ENCODE measurements at places on chromosomes 3 and 15. TPM values are rescaled to one million over a fixed set of nuclear protein-coding genes. Genes with fewer than 3 reads are reported as not detected.

SLC49A4 gene
- 4.8 TPM for total RNA-seq

FOXL2NB gene
- not detected for total RNA-seq

GRCh38 chr15:27360316-27360715, 389.3 kb downstream of the GABRG3 start:
- H3K4me1 ChIP-seq, result no peaks in the 10 kb centered on the region
- H3K36me3 ChIP-seq, result no peaks in the 10 kb centered on the region
- peaks cover 2% of the 10 kb centered on the region for H3K27me3 ChIP-seq
- no peak overlapping the region for H3K27ac ChIP-seq
- no peak for DNase-seq

GRCh38 chr3:194046531-194046930, 89.4 kb upstream of the HES1 start:
- no peak overlapping the region for H3K4me3 ChIP-seq
- DNase-seq, result peak; percentile 45

TMCO5A gene
- total RNA-seq, result not detected

GRCh38 chr3:67540198-67540894, 114.1 kb downstream of the SUCLG2 start:
- H3K27ac ChIP-seq, result no peak overlapping the region
- no peaks in the 10 kb centered on the region for H3K27me3 ChIP-seq
- H3K4me3 ChIP-seq, result no peak overlapping the region
- no peaks in the 10 kb centered on the region for H3K4me1 ChIP-seq

MYH15 gene
- total RNA-seq, result 0.44 TPM

GJD2 gene
- 3.0 TPM for total RNA-seq

GRCh38 chr3:111472556-111472955, 69.4 kb upstream of the CD96 start:
- no peak overlapping the region for H3K27ac ChIP-seq
- H3K27me3 ChIP-seq, result no peaks in the 10 kb centered on the region
- DNase-seq, result no peak
- peaks cover 2% of the 10 kb centered on the region for H3K4me1 ChIP-seq
- H3K4me3 ChIP-seq, result no peak overlapping the region

- peaks cover 11% of the 10 kb centered on the region for H3K27me3 ChIP-seq
- H3K36me3 ChIP-seq, result no peaks in the 10 kb centered on the region
- H3K4me3 ChIP-seq, result no peak overlapping the region
- H3K4me1 ChIP-seq, result peaks cover 13% of the 10 kb centered on the region
Observed at GRCh38 chr3:192920411-192920810, 2.8 kb upstream of the MB21D2 start.

DNA sequence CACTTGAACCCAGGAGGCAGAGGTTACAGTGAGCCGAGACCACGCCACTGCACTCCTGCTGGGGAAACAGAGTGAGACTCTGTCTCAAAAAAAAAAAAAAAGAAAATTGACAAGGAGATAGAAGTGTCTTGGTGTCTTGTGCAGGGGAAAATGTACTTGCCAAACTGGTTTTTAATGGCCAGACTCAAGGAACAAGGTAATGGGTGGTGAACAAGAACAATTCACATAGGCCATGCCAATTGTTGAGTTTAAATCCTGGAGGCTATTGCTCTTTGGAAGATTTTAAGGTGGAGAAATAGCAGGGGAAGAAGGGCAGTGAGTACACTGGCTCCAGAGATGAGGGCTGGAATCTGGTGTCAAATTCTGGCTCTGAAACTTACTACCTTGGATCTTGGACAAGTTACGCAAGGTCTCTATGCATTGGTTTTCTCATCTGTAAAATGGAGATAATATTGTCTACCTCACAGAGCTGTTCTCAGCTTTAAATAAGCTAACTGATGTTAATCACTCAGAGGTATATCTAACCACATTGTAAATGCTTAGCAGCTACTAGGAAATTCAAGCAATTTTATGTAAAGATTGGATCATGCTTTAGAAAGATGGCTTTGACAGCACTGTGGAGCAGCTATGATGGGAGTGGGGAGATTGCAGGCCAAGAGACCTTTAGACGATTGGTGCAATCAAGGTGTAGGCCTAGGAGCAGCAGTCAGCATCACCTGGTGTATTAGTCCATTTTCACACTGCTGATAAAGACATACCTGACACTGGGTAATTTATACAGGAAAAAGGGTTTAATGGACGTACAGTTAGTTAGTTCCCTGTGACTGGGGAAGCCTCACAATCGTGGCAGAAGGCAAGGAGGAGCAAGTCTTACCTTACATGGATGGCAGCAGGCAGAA, 78.3 kb downstream of the B3GALNT1 start:
- no peak for DNase-seq
- H3K36me3 ChIP-seq, result no peaks in the 10 kb centered on the region
- H3K27ac ChIP-seq, result no peak overlapping the region
- H3K4me1 ChIP-seq, result no peaks in the 10 kb centered on the region
- H3K27me3 ChIP-seq, result no peaks in the 10 kb centered on the region
- no peak overlapping the region for H3K4me3 ChIP-seq

PPM1L gene
- 11.5 TPM for total RNA-seq

DNA sequence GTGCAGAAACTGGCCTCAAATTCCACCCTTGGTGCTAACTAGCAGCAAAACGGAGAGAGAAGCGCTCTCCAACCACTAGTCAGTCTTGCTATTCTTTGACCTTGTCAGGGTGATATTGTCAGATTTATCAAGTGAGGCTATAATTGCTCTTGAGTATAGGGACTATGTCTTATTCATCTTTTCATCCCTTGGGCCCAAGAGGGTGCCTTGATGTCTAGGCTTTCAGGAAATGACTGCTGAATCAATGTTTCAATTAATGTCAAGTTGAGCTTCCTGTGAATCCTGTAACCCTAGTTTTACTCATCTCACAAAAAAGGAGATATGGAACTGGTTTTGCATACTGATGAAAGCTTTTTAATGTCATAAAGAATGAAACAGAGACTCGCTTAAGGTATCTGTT, 701.3 kb downstream of the EDEM1 start:
- H3K27me3 ChIP-seq, result no peaks in the 10 kb centered on the region
- no peak overlapping the region for H3K27ac ChIP-seq
- no peaks in the 10 kb centered on the region for H3K4me1 ChIP-seq
- no peaks in the 10 kb centered on the region for H3K36me3 ChIP-seq

DNA sequence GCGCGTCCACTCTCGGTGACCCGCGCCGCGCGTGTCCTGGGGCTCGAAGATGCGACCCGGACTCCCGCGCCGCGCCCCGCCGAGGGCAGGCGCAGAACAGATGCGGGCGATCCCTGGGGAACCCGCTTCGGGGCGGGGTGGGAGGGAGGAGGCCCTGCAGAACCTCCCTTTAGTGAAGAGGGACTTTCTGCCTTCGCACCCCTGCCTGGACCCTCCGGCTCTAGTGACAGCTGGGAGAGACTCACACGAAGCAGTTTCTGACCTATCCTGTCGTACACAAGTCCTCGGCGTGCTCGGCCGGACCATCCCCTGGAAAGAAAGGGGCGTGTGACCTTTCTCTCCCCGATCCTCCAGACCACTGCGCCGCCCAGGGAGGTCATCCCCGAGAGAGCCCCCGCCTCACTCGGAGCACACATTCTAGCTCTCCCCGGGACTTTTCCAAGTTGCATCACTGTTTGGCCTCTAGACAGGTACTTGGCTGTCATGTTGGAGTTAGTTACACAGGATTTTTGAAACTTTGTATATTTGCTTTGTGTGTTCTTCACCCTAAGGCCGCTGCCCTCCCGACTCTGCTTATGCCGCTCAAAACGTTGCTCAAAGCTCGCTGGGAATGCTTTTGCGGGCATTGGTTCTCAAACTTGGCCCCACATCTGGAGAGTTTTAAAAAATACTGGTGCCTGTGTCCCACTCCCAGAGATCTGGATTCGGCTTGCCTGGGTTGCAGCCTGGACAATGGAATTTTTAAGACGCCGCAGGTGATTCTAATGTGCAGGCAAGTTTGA, 582 bp downstream of the CGNL1 start:
- DNase-seq, result peak; percentile 60
- H3K27me3 ChIP-seq, result peaks cover 27% of the 10 kb centered on the region

DNA sequence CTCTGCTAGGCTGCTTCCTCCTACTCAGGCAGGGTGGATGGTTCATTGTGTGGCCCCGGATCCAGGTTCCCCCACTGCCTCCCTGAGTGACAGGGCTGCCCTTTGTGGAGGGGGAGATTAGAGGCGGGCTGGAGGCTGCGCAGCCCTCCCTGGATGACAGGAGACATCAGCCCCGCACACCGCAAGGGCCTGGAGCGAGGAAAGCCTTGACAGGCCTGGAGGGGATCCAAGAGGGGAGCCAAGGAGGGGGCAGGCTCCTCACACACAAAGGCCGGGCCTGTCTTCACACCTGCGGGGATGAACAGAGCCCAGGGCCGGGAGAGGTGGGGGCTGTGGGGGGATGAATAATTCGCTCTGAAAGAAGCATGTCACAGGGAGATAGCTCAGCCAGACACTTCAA, 72.9 kb downstream of the RPN1 start:
- H3K27me3 ChIP-seq, result peaks cover 4% of the 10 kb centered on the region
- peaks cover 6% of the 10 kb centered on the region for H3K4me1 ChIP-seq
- H3K4me3 ChIP-seq, result no peak overlapping the region
- no peak for DNase-seq
- no peaks in the 10 kb centered on the region for H3K36me3 ChIP-seq

ERICH6 gene
- total RNA-seq, result 0.09 TPM

DNA sequence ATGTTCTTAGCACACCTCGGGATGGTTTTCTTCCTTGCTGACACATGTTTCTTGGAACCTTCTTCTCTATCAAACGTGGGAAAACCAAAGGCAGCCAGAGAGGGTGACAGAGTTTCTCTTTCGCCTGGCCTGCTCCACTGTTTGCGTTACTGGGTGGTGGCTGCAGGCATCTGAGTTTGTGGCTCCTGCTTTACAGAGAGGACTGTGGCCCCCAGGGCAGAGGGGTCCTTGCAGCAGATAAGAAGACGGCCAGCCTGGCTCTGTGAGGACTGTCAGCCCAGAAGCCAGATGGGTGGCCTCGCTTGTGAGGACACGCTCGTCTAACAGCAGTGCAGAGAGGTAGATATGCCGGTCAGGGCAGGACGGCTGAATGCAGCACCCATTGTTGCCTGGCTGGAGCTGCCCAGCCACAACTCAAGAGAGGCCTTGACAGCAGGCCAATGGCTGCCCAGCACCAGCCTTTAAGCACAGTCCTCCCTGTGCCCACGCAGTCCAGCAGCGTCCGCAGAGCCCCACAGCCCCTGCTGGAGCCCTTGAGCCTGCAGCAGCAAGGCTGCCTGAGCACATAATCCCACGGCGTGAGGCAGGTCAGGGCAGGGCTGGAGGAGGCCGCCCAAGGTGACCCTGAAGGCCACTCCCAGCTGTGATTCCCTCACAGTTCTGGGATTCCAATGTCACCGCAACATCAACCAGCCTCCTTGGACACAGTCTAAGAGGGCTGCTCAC, 15.0 kb upstream of the SPTBN5 start:
- no peak for DNase-seq
- H3K4me3 ChIP-seq, result no peak overlapping the region
- H3K36me3 ChIP-seq, result peaks cover 51% of the 10 kb centered on the region
- H3K4me1 ChIP-seq, result peaks cover 44% of the 10 kb centered on the region

CRABP1 gene
- total RNA-seq, result 69.1 TPM

DNA sequence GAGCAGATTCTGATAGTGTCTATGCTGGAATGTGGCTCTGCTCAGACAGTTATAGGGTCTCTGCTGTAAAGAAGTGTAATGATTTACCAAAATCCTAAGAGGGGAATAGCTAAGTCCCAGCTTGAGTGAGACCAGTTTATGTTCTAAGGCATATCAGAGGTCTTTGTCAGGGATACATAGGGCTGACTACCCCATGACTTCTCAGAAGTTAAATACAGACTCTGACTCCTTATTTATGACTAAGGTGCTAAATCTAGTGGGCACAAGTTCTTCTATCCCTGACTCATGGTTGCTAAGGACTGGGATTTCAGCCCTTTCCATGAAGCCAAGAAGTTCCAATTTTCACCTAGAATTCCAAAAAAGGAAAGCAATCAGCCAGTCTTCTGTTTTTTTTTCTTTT, 192.6 kb upstream of the POU1F1 start:
- H3K36me3 ChIP-seq, result no peaks in the 10 kb centered on the region
- no peak overlapping the region for H3K4me3 ChIP-seq
- no peaks in the 10 kb centered on the region for H3K4me1 ChIP-seq

LIPC gene
- total RNA-seq, result 0.44 TPM

DNA sequence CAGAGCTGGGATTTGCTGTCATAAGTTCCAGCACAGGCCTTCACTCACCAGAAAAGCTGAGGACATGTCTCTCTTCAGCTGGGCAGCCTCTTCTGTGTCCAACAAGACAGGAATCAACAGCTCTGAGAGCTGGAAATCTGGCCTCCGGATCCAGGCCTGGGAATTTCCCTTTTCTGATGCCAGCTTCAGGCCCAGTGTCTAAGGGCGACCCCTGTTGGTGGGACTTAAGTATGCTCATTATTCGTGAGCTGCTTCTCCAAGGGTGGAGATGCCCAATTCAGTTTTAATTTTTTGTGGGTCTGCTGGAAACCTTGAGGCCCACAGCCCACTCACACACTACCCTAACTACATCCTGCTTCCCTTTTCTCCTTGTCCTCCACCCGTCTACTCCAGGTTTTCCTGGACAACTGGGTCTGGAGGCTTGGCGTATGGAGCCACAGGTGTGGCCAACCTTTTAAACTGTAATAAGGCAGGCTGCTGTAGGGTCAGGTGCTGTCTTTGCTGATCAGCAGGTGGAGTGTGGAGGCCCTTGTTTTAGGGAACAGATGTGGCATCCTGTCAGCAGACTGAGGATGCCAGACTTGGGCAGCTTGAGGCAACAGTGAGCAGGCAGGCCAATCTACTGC, 2.6 kb upstream of the CEMIP start:
- H3K27me3 ChIP-seq, result peaks cover 41% of the 10 kb centered on the region
- peak; percentile 87 for DNase-seq
- H3K27ac ChIP-seq, result no peak overlapping the region
- peaks cover 24% of the 10 kb centered on the region for H3K4me1 ChIP-seq
- H3K36me3 ChIP-seq, result no peaks in the 10 kb centered on the region
- H3K4me3 ChIP-seq, result no peak overlapping the region
